Transverse colon (tissue), 4 donors: ENCODE measurements at places on chromosomes 16 and 17.

- DNase-seq, result no peak
Observed at GRCh38 chr16:17269439-17269838, 201.3 kb downstream of the XYLT1 start.

GRCh38 chr16:67278773-67279295 is 498 bp upstream of the PLEKHG4 start:
- peak; percentile 40 for DNase-seq

GRCh38 chr17:50263331-50264262 is 10.7 kb upstream of the TMEM92 start:
- no peak for DNase-seq

GRCh38 chr16:85387171-85387507 is 226.0 kb upstream of the GSE1 start:
- no peak for DNase-seq

DNA sequence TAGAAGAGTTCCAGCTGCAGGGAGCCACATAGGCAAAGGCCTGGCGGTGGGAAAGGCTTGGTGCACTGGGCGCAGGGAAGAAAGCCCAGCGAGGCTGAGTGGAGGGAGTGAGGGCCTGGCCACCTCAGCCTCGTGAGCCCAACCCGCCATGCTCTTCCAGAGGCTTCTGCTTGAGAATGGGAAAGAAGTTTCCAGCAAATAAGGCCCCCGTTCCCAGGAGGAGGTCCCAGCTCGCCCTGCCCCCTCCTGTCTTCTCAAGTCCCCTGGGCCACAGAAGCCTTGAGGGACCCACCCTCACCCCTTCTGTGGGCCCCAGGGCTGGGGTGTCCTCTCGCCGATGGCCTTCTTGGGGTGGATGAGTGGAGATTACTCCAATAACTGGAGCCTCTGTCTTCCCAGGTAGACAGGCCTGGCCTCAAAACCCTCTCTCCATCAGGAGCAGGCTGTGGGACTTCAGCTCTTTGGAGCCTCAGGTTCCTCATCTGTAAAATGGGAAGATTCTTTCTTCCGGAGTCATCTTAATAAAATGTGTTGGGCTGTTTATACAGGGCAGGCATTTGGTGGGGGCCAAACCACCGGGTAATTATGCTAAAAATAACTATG is 933 bp upstream of the SNN start:
- DNase-seq, result no peak

DNA sequence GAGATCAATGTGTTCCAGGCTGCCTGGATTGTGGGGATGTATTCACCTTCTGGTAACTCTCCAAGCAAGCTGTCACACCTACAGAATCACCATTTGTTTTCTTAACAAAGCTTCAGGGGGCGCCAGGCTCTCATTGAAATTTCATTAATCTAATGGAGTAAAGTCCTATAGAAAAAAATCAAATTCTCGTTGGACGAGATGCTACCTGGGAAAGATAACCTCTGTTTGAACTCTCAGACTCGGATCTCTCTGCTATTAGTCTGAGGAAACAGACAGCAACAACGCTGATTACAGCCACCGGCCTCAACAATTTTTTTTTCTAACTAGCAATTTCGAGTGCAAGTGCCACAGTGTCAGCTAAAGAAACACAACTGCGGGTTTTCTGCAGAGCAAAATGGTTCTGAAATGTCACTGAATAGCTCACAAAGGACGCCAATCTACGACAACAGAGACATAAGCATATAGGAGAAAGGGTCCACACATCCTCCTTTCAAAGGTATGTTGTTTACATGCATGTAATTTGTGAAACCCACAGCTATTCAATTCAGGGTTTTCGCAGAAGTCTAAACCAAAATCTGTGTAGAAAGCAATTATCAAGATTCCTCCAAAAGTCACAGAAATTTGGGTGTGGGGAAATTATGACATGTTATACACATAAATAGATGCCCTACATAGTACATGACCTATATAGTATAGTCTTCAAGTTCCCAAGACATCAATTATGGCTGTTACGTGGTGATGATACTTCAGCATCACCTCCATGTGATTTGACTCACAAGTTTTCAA is 135.8 kb downstream of the SKAP1 start:
- no peak for DNase-seq

GRCh38 chr17:19717031-19717360 is 612 bp upstream of the SLC47A2 start:
- no peak for DNase-seq

- peak; percentile 33 for DNase-seq
Observed at GRCh38 chr17:4806456-4806776, 536 bp upstream of the PLD2 start.

GRCh38 chr17:2400474-2400866 is 390 bp downstream of the MNT start:
- peak; percentile 61 for DNase-seq

- no peak for DNase-seq
Observed at GRCh38 chr17:47267354-47267828, 13.8 kb downstream of the ITGB3 start.

- DNase-seq, result no peak
Observed at GRCh38 chr16:86077243-86077940, 178.4 kb downstream of the IRF8 start.
